ENCODE measurements at places on chromosomes 2 and 18. TPM values are rescaled to one million over a fixed set of nuclear protein-coding genes. Genes with fewer than 3 reads are reported as not detected.

DNA sequence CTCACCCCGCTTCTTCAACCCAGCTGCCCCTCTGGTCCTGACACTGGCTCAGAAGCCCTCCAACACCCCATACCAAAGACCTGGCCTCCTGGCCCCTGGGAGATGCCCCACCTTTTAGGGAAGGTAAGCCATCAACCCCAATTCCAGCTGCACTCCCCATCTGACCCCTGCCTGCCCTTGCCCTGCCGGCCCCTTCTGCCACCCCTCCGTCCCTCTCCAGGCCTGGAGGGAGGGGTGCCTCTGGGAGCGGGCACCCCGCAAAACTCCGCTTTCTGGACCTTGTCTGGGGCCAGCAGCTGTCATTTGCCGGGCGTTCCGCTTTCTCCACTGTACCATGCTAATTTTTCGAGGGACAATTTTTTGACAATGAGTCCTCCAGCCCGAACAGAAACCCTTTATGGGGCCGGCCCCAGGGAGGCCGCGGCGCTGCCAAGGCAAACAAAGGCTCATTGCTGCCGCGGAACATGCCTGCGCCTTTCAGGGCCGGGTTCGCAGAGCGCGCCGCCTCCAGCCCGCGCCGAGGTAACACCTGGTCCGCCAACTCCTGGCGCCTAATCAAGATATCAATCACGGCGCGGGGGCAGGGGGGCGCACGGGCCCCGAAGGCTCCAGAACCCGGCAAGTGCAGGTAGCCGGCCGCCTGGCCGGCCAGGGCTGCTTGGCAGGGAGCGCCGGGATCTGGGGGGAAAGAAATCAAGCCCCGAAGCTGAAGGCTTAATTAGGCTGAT is 96.0 kb downstream of the INHBB start:
- DNase-seq: peak; percentile 30

Gene PPP4R3B
- total RNA-seq: 74.1 TPM

- no peak for DNase-seq
These were observed 59.6 kb downstream of the ASB1 start for GRCh38 chr2:238486123-238486848.

DNA sequence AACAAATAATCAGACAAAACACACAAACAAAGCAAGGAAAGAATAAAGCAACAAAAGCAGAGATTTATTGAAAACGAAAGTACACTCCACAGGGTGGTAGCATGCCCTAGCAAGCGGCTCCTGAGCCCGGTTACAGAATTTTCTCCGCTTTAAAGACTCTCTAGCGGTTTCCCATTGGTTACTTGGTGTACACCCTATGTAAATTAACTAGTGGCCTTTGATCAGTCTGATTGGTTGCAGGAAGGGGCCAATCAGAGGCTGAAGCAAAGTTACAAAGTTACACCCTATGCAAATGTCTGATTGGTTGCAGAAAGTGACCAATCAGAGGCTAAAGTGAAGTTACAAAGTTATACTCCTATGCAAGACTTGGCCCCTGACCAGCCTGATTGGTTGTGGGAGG is 242.9 kb downstream of the LDLRAD4 start:
- DNase-seq: no peak

- DNase-seq: no peak
These were observed 48.0 kb downstream of the SMAD4 start for GRCh38 chr18:51078026-51078425.

DNA sequence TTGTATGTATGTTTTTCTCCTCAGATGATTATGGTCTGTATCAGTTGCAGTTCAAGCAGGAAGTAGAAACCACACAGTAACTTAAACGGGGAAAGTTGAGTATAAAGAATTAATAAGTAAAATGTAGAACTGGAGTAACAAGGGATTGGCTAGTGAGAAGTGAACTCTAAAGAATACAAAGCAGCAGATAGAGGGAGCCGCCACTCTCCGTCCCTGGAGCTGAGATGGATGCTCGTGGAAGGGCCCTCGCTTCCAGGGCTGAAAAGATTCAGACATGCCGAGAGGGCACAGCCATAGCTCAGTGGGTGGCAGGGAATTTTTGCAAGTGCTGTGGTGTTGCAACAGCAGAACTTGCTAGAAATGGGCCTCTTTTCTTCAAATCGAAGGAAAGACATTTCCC is 155.8 kb downstream of the COL6A3 start:
- DNase-seq: no peak

GRCh38 chr18:76619261-76619620 is 124.2 kb upstream of the ZNF516 start:
- peak; percentile 14 for DNase-seq

DNA sequence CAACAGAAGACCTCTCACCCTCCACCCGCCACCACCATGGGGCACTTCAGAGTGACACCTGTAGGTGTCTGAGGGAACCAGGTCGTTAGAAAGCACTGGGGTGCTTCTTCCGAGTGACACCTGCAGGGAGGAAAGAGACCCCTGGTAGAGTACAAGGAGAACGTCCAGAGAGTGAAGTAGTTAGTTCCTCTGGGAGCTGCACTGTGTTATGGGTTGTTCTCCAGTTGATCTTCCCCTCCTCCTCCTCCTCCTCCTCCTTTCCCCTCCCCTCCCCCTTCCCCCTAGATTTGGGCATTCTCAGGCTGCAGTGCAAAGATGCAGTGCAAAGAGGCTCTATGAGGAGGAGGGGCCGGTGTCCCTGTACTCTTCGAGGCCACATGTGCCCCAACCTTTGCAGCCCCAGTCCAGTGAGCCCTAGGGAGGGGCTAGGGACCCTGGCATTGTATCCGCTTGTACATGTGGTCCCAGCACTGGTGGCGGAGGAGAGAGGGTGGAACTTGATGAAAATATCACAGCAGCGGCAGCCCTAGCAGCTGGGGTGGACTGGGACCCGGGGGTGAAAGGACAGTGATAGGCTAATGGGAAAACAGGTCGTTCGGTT is 850 bp downstream of the DNAJB2 start:
- no peak for DNase-seq

Gene CIB4
- total RNA-seq: not detected

Gene FBLN7
- 40.5 TPM for total RNA-seq

Gene ZEB2
- 7.5 TPM for total RNA-seq

DNA sequence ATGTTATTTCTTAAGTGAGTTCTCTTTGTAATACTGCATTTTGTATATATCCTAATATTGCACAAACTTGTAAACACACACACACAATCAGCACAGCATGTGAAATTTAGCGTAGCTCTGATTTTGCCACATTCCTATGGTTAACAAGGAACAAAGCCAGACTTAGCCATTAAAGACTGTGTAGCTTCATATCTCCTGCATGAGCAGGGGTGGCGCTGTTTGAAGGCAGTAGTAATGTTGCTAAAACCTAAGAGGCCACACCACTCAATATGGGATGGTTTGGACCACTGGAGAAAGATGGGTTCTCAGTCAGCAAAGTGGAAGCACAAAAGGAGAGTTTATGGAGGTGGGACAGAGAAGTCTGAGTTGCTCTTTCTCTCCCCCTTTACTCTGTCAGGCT is 61.1 kb upstream of the RND3 start:
- DNase-seq: peak; percentile 7

- no peak for DNase-seq
These were observed 226.7 kb upstream of the KLHL29 start for GRCh38 chr2:23158306-23158705.

DNA sequence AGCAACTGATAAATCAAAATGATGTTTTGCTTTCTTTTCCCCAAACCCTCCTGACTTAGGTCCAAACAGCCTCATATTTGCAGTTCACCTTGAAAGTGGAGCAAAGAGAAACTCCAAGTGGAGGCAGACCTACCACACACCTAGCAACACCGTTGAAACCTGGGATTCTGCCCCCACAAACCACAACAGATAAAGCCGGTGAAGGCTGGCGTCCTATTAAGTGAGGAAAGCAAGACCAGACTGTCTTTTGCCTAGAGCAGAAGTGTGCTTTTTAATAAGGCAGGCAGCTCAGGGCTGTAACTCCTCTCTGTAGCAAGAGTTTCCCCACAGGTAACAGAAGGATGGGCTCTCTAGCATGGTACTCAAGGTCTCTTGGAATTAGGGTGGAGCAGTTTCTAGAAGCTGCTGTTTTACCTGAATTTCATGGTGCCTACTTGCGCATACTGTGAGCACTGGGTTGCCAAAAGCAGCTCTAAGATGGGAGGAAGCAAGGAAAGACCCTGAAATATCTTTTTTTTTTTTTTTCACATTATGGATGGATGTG is 336.9 kb downstream of the BCL11A start:
- no peak for DNase-seq

- DNase-seq: no peak
These were observed 153.5 kb downstream of the PXDN start for GRCh38 chr2:1590596-1591460.

Gene DSG4
- not detected for total RNA-seq

DNA sequence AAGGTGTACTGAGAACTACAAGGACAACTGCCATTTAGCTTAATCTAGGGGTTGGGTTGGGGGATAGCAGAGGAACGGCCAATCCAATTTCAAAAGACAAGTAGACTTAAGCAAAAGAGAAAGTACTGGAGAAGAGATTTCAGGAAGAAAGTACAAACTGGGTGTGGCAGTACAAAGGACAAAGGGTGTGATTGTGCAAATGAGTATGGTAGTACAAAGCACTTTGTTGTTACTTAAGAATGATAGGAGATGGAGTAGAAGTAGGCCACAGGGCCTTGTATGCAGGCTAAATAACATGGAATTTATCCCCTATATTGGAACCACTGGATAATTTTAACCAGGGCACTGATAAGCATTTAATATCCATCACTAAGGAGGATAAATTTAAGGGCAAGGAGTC is 4.7 kb upstream of the ORC2 start:
- DNase-seq: no peak

- DNase-seq: no peak
These were observed 137.8 kb upstream of the RND3 start for GRCh38 chr2:150625303-150625702.

Gene KLHL29
- 2.0 TPM for total RNA-seq

- DNase-seq: no peak
These were observed 114.3 kb downstream of the GCA start for GRCh38 chr2:162458240-162458639.

DNA sequence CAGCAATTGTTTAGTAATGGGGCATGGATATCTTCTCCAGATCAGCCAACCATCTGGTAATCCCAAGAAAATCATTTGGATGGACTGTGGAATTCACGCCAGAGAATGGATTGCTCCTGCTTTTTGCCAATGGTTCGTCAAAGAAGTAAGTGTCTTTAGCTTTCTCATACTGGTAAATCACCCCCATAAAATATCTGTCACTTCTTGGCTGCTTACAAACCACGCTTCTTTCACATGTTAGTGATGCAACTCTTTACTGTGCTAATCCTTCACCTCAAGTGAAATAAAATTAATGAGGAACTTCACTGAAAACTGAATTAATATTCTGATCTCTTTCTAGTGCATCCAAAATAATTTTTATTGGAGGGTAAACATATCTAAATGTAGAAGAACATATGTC is 18.9 kb downstream of the CPO start:
- no peak for DNase-seq

- no peak for DNase-seq
These were observed 465.6 kb upstream of the SLC14A2 start for GRCh38 chr18:45149712-45150111.

- no peak for DNase-seq
These were observed 90.1 kb downstream of the DPP4 start for GRCh38 chr2:161983866-161984265.

Gene DNAJC27
- total RNA-seq: 5.9 TPM

DNA sequence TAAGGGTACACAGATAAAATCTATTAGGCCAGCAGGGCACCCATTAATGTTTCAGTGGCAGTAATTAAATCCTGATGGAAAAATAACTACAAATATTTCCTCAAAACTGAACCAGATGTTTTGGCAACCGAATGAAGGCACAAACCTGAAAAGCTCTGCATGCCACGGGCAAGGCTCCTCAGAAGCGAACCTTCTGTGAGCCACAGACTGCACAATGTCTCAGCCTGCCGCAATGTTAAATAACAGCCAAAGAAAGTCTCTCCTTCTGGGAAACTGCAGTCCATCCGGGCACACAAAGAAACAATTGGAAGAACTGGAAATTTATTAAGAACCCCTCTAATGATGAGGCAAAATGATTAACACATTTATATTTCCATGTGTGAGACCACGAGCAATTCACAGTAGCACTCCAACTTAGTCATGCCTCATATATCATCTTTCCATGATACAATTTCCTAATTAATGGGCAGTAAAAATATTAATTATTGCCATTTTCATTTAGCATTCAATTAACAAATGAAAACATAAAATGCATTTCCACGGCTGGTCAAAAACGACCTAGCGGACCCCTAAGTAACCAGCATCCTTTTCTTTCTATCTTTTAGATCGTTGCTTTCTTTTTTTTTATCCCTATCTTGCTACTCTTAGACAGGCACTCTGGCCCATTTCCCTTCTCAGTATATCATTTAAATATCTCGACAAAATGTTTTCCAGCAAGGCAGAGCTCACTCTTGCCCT is 237.5 kb downstream of the EPHA4 start:
- DNase-seq: no peak

DNA sequence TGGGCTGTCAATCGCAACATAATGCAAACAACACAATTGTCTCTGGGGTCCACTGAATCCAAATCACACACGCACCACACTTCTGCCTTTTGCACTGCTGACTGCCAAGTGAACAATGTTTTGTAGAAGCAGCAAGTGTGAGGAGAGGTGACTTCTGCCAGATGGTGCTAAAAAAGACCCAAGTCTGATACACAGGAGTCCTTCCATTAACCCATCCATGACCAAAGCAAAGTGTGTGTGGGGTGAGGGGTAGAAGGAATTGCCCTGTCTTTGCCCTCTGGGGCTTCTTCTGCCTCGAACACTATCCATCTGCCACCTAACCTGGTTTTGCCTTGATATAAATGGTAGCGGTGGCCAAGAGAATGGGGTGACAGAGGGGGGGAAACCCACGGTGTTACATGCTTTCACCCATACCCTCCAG is 50.0 kb downstream of the C2orf42 start:
- no peak for DNase-seq

Gene ITPRID2
- total RNA-seq: 51.8 TPM

Gene TNFAIP6
- not detected for total RNA-seq

GRCh38 chr2:72990695-72991438 is 73.5 kb downstream of the EMX1 start:
- DNase-seq: no peak

Gene LDAH
- total RNA-seq: 32.8 TPM
